Hematopoietic multipotent progenitor cell treated with erythropoietin and hydrocortisone succinate and interleukin-3 and kit ligand, for 15 days (in vitro differentiated cells): ENCODE measurements at places on chromosomes 7 and 10.
A peak's percentile ranks its signal among the peaks of the same experiment; 100 is the strongest.

- no peak for DNase-seq
Measured at GRCh38 chr7:99109108-99110051, 34.5 kb downstream of the SMURF1 start.

GRCh38 chr10:90462749-90463470, 394.9 kb downstream of the HTR7 start:
- no peak for DNase-seq

DNA sequence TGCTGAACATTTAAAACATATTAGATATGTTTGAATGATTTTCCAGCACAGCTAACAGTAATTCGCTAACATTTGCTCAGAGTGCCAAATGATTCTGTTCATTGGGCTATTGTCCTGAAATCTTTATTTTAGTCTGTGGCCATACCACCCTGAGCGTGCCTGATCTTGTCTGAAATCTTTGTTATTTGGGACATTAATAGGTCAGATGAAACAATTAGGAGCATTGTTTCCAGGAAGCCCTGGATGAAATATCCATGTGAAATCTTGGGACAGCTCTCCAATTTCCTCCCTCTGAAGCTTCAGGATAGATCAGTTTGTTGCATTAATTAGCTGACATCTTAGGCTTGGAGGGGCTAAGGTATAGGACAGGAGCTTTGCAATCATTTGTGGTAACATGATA, 512.0 kb downstream of the KIF20B start:
- DNase-seq: no peak

DNA sequence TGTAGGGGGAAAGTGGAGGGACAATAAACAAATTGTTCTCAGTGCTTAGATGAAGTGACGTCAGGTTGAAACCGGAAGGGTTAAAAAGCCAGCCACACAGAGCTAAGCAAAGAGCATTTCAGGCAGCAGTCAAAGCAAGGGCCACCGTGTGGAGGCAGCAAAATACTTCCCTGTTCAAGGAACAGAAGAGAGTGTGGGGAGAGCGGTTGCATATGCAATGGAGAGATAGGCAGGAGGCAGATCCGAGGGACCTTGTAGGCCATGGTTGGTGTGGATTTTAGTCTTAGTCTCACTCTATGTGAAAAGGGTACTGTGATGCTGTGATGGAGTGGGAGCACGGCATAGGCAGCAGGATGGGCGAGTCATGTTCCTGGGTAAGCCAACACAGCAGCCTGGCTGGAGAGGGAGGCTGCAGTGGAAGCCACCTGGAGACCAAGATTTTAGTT, 3.8 kb upstream of the STN1 start:
- DNase-seq: no peak

DNA sequence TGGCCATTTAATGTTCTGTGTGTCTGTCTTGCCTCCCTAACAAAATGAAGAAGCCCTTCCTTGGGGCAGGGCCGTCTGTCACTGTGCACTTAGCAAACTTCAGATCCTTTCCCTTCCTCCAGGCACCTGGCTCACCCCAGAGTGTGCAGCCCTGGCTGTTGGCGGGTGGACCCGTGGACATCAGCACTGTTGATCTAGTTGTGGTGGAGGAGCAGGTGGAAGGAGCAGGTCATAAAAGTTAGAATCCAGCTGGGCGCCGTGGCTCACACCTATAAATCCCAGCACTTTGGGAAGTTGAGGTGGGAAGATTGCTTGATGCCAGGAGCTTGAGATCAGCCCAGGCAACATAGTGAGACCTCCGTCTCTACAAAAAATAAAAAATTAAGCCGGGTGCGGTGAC, 12.7 kb downstream of the RAB19 start:
- DNase-seq: no peak

DNA sequence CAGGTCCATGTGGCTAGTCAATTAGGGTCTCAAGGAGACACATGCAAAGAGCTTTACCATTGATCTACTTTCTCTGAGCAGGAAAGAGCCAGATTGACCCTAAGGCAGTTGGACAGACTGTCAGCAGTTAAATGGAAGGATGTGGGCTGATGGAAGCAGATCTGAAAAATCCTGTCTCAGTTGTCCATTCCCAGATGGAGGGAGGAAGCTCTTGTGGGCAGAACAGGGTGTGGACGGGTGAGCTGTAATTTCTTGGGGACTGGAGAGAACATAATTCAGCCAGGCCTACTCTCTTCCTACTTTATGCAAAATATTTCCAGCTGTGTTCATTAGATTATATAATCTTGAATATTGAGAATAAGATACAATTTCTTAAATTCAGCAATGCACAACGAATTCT, 163.6 kb downstream of the GNAT3 start:
- DNase-seq: no peak

DNA sequence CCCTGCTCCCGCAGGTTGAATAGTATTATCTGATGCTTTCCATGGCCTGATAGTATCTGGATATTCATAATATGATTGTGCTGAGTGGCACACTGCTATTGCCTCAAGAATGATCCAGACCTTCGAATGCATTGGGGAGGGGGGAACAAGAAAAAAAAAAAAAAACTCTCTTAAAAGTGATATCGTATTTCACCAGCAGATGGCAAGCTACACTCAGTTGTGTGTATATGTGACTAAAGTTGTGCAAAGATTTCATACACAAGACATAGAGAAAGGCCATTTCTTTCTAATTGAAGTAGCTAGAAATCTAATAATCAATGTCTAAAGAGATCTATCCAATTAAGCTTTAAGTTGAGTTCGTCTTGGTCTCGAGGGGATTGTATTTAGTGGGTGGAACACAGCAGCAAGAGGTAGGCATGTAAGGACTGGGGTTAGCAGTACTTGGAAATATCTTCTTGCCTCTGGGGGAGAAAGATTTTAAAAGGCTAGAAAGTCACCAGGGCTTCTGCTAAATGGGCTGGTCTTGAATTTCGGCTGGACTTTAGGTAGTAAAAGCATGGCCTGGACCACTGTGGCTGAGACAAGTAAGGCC, 15.3 kb downstream of the SFRP4 start:
- DNase-seq: peak; percentile 36

DNA sequence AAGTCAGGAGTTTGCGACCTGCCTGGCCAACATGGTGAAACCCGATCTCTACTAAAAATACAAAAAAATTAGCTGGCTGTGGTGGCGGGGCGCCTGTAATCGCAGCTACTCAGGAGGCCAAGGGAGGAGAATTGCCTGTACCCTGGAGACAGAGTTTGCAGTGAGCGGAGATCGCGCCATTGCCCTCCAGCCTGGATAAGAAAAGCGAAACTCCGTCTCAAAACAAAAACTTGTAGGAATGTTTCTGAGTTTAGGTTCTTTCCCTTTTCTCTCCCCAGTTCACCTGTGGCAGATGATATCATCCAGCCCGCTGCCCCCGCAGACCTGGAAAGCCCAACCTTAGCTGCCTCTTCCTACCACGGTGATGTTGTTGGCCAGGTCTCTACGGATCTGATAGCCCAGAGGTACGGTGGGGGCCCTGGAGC, 138.8 kb upstream of the BTBD16 start:
- no peak for DNase-seq

- DNase-seq: no peak
Measured at GRCh38 chr10:59807629-59808620, 54.7 kb upstream of the MRLN start.

- DNase-seq: no peak
Measured at GRCh38 chr7:69668339-69668870, 70.1 kb downstream of the AUTS2 start.

DNA sequence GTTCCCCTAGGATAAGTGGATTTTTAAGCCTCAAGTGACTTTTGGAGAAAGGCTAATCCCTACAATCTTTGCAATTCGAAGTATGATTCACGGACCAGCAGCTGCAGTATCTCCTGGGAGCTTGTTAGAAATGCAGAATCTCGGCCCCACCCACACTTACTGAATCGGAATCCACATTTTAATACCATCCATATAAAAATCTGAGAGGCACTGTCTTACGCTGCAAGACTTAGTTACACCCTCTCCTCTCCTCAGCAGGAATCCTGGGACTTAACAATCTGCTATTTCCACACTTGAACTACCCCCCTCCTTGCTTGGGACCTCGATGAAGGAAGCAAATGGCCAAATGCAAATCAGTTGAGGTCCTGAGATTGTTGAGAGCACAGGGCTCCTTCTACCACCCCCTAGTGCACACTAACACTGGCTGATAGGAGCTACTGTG, 21.0 kb downstream of the ITPRIP start:
- no peak for DNase-seq

GRCh38 chr7:134448356-134449229, 10.3 kb downstream of the AKR1B1 start:
- peak; percentile 52 for DNase-seq

DNA sequence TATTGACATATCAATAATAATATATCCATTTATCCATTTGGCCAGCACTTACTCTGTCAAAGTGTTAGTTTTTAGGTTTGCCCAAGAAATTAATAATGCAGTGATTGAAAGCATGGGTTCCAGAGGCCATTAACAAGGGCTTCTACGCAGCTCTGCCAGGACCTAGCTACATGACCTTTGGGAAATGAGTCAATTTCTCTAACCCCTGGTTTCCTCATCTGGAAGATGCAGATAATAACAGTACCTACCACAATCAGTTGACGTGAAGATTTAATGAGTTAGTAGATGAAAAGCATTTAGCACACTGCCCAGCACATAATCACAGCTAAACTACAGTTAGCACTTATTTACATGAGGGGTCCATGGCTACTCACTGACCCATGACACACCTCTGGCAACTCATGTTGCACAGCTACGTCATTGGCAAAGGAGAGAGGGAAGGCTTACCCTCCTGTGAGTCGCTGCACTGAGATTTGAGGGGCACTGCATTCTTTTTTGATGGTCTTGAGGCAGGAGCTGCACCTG, 263.7 kb downstream of the PLXNA4 start:
- no peak for DNase-seq

- no peak for DNase-seq
Measured at GRCh38 chr7:24722386-24723177, 34.7 kb downstream of the GSDME start.

- DNase-seq: no peak
Measured at GRCh38 chr7:103687951-103688350, 241.9 kb upstream of the SLC26A5 start.

- DNase-seq: no peak
Measured at GRCh38 chr7:7476381-7476780, 59.3 kb downstream of the COL28A1 start.

DNA sequence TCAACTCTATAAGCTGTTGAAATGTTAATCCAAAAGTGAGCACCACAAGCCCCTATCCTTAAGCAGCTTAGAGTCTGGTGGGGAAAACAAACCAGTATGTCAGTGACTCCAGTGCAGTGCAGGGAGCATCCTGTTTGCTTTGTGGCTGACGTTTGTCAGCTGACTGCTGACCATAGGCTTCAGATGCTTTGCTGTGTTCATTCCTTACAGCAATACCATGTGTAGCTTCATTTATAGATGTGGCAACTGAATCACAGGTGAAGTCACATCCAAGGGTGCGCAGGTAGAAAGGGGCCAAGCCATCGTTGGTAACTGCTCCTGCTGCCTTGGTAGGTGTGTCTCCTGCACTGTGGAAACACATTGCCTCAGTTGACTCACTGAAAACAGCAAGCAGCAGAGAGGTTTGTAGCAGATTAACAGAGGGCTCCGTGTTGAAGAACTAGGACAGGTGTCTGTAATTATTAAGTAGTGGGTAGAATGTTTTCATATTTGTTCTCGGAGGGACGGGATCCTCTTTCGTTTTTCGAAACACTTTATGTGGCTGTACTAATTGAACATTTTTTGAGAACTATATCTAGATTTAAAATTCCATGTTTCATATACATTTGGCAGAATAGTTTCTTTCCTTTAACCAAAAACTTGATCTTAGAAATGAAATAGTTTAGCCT, 2.0 kb downstream of the INSIG1 start:
- DNase-seq: peak; percentile 41

- no peak for DNase-seq
Measured at GRCh38 chr7:30391806-30392205, 86.8 kb downstream of the NOD1 start.

GRCh38 chr7:87474533-87475358, 734 bp downstream of the ABCB4 start:
- DNase-seq: no peak

GRCh38 chr7:70421319-70421718, 710.6 kb upstream of the GALNT17 start:
- no peak for DNase-seq

GRCh38 chr7:46317256-46317655, 396.2 kb upstream of the IGFBP3 start:
- DNase-seq: no peak

GRCh38 chr7:142925413-142925812, 8.1 kb downstream of the TRPV5 start:
- DNase-seq: peak; percentile 34

- DNase-seq: no peak
Measured at GRCh38 chr7:106092204-106092603, 19.9 kb downstream of the SYPL1 start.

GRCh38 chr7:129643550-129644170, 32.1 kb downstream of the NRF1 start:
- no peak for DNase-seq

- DNase-seq: no peak
Measured at GRCh38 chr10:70088308-70088698, 35.7 kb downstream of the MACROH2A2 start.

DNA sequence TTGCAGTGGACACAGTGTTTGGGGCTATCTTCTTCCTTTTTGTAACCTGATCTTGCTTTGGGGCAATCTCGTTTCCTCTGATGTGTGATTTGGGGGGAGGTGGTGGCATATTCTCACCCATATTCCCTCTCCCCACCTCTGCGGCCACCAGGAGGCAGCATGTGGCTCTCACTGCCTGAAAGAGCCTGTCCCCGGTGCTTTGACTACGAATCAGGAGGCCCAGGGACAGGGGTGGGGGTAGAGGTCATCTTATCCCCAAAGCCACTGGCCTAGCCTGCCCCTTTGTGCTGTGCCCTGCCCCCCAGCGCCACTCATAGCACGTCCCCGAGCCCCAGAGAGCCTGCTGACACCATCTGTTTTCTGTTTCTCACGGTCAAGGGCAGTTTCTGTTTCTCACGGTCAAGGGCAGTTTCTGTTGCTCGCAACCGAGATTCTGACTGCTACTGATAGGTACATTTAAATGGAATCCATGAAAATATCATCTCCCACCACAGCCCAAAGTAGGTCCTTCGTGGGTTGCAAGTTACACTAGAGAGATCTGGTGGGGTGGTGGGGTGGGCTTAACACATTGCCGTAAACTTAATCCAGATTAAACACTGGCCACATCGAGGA, 28.2 kb downstream of the PHYH start:
- DNase-seq: peak; percentile 8

- no peak for DNase-seq
Measured at GRCh38 chr7:131608116-131608500, 51.7 kb upstream of the PODXL start.

DNA sequence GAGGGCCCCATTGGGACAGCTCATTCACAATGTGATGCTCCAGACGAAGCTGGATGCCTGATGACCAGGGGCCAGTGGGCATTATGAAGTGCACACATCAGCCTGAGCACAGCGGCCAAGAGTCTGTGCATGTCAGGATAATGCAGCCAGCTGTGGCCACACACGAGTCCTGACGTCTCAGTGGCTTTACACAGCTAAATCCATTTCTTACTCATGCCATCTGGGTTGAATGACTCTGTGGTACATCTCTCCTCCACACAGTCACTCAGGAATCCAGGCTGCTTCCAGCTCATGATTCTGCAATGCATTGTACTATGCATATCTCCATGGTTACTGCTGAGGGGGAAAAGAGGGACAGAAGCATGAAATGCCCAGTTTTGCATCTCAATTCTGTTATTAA, 123.6 kb downstream of the PRLHR start:
- DNase-seq: no peak
